ENCODE measurements at places on chromosomes 4 and X. TPM values are rescaled to one million over a fixed set of nuclear protein-coding genes. Genes with fewer than 3 reads are reported as not detected.

RAB40AL gene
- 0.43 TPM for total RNA-seq

DNA sequence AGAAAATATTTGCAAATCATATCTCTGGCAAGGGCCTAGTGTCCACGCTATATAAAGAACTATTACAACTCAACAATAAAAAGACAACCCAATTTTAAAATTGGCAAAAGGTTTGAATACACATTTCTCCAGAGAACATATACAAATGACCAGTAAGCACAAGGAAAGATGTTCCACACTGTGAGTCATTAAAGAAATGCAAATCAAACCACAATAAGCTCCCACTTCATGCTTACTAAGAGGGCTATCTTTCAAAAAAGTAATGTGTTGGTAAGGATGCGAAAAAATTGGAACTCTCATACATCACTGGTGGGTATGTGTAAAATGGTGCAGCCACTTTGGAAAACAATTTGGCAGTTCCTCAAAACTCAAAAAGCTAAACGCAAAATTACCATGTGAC, 884.0 kb upstream of the INTU start:
- no peaks in the 10 kb centered on the region for H3K27me3 ChIP-seq
- H3K27ac ChIP-seq: no peak overlapping the region
- H3K4me3 ChIP-seq: no peak overlapping the region
- no peak for DNase-seq

DNA sequence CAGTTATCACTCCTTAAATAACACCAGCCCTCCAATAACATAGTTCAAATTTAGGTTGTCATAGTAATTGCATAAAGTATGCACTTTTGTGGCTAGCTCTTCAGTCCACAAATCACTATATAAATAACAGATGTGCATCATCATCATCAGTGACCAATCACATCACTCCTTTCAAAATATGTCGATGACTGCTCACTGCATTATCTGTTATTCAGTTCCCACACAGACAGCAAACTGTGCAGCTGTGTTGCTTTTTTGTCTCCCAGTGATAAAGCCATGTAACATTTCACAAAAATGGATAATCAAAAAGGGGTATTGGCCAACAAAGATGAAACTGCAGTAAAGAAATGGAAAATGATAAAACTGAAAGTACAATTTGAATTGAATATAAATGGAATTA, 205.4 kb downstream of the DCLK2 start:
- H3K27me3 ChIP-seq: no peaks in the 10 kb centered on the region
- no peaks in the 10 kb centered on the region for H3K4me1 ChIP-seq
- H3K27ac ChIP-seq: no peak overlapping the region
- no peak overlapping the region for H3K4me3 ChIP-seq
- peaks cover 14% of the 10 kb centered on the region for H3K36me3 ChIP-seq

PRR32 gene
- total RNA-seq: not detected

GRCh38 chrX:102185967-102186720, 29.0 kb upstream of the TCP11X1 start:
- H3K4me1 ChIP-seq: no peaks in the 10 kb centered on the region
- H3K36me3 ChIP-seq: no peaks in the 10 kb centered on the region
- H3K27ac ChIP-seq: no peak overlapping the region
- DNase-seq: no peak

- H3K4me3 ChIP-seq: no peak overlapping the region
- peaks cover 2% of the 10 kb centered on the region for H3K36me3 ChIP-seq
Observed at GRCh38 chr4:27010334-27010940, 149.8 kb downstream of the STIM2 start.

GRCh38 chrX:71565474-71566041, 12.7 kb upstream of the GCNA start:
- peaks cover 15% of the 10 kb centered on the region for H3K36me3 ChIP-seq
- no peaks in the 10 kb centered on the region for H3K4me1 ChIP-seq
- no peak for DNase-seq
- H3K27ac ChIP-seq: no peak overlapping the region
- H3K4me3 ChIP-seq: no peak overlapping the region

- H3K27ac ChIP-seq: no peak overlapping the region
- DNase-seq: no peak
- H3K27me3 ChIP-seq: no peaks in the 10 kb centered on the region
- H3K4me1 ChIP-seq: peaks cover 11% of the 10 kb centered on the region
Observed at GRCh38 chr4:123450393-123450792, 53.8 kb downstream of the SPRY1 start.
